ENCODE measurements at places on chromosomes 5 and 9.

GRCh38 chr9:97808972-97809371, 44.1 kb upstream of the FOXE1 start:
- DNase-seq: no peak

DNA sequence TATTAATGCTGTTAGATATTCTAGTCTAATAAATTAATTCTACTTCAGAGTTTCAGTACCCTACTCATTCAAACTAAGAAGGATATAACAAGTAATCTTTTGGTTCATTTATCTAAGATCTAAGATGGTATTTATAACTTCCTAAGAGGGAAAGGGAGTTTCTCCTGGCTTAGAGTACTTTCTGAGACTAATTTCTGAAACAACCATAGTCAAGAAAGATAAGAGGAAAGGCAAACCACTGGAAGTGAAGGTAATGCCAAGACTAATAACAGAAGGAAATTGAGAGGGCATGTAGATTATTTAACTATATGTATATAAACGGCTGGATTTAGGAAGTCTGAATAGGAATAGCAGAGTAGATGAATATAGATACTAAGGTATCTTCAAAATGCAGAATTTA, 112.4 kb upstream of the ACOT12 start:
- DNase-seq: no peak

GRCh38 chr5:149995385-149996204, 4.9 kb downstream of the TIGD6 start:
- DNase-seq: no peak

- no peak for DNase-seq
Measured at GRCh38 chr5:176371621-176372539, 6.6 kb downstream of the ARL10 start.

DNA sequence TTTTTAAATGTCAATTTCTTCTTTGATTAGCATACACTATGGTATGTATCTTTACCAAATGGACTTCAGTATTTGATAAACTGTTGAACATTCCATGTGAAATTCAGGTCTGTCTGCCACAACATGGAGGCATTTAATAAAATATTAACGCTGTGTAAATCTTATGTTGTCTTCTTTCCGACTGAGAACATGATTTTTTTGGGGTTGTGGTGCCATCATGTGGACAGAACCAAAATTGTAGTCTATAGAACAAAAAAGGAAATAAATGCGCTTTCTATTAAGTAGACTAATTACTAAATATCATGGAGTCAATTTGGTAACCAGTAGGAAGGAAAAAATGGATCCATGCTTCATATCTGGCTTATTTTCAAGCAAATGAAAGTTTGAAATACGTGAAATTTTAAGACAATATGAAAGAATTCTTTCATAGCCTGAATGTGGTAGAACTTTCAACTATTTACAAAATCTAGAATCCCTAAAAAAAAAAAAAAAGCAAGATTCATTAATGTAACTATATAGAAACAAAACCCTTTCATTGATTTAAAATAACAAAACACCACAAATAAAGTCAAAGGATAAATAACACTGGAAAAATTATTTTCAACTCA, 2.8 kb upstream of the PLK2 start:
- peak; percentile 49 for DNase-seq

DNA sequence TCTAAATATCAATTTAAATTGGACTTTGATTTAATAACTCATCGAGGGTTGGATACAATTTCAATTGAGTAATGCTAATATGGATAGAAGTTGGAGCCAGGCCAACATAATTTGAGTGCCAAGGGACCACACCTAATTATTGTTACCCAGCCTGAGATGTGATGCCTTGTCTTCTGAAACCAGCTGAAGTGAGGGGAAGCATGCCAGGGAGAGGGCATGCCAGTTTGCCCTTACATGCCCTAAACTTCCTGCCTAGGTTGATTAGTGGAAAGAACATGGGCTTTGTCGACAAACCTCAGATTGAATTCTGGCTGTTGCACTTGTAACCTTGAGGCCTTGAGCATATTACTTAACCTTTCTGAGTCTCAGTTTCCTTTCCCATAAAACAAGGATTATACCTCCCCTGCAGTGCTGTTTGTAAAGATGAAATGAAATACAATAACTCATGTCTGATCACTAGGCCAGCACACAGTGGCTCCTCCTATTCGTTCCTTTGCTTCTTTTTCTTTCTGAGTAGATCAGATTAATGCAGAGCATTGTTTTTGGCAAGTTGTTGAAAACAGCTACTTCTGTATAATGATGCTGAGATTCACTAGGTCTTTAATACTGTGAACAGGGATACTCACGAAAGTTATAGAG, 412.8 kb downstream of the TLE4 start:
- DNase-seq: no peak

DNA sequence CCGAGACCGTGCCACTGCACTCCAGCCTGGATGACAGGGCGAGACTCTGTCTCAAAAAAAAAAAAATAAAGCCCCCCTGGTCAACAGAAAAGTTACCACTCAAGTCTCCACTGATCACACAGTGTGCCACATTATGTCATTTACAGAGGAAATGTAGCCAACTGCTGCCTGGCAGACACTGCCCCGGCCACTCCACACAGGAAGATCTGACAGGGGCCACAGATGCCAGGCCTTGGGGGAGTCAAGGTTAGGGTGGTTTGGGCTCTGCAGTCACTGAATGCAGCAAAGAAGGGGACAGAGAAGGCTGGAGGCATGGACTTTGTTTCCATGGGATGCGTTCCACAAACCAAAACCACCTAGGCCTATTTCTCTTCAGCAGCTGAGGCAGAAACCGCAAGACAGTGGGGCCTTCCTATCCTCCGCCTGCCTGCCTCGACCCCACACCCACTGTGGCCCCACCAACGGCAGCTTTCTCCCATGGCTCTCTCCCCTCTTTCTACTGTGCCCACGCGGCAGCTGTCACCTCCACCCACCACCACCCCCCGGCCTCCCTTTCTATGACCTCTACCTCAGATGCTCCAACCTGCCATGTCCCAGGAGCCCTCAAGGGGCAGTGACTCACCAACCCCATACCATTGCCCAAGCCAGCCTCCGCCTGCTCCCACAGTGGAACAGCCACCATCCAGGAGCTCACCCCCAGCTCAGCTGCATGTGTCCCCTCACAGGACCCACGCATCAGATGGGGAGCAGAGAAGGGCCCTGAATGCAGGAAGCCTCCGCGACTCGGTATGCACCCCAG, 12.4 kb downstream of the IPPK start:
- DNase-seq: no peak

GRCh38 chr5:141003031-141003430, 36.8 kb downstream of the PCDHAC2 start:
- no peak for DNase-seq

DNA sequence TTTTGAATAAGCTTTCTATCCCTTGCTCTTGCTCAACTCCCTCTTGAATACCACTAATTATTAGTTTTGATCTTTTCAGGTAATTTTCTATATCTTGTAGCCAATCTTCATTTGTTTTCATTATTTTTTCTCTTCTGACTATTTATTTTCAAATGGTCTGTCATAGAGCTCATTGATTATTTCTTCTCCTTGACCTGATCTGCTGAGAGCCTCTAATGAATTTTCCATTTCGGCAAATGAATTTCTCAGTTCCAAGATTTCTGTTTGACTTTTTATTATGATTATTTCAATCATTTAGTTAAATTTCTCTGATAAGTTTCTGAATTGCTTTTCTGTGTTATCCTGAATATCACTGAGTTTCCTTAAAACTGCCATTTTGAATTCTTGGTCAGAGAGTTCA, 39.4 kb downstream of the MTRR start:
- no peak for DNase-seq

DNA sequence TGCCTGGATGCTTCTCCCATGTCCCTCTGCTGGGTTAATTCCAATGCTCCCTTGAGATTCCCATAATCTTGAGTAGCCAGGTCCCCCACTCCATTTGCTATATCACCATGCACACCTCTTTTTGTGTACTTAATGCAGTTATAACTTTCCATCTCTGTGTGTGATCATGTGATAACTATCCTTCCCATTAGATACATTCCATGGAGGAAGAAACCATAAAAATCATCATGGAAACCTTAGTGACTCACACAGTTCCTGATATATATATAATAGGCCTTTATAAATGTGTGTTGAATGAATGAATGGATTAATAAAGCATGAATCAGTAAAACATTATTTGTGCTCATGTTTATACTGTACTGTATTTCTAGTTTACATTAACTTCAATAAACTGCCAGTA, 104.6 kb downstream of the PCSK5 start:
- no peak for DNase-seq

- DNase-seq: no peak
Measured at GRCh38 chr5:168736281-168736831, 157.2 kb upstream of the PANK3 start.

GRCh38 chr5:115840873-115841272, 492 bp downstream of the ATG12 start:
- no peak for DNase-seq

DNA sequence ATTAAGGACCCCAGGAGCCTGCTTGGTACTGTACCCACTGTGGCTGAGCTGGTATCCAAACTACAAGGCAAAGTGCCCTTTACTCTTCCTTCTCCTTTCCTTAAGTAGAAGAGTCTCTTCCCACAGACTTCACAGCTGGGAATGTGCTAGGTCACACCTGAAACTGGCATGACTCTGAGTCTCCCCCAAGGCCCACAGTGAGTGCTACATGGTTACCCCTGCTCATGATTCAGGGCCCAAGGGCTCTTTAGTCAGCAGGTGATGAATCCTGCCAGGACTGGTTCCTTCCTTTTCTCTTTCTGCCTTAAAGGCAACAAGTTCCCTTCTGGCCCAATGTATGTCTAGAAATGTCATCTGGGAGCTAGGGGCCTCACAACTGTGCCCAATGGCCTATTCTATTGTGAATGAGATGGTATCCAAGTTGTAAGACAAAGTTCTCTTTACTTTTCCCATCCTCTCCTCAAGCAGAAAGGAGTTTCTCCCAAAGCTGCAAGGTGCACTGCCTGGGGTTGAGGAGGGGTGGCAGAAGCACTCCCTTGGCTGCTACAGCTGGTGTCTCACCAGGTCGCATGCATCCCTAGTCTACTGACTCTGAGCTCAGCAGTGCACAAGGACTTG, 134.4 kb downstream of the TMEM38B start:
- DNase-seq: no peak

- DNase-seq: no peak
Measured at GRCh38 chr5:65961633-65962032, 35.3 kb downstream of the ERBIN start.

- no peak for DNase-seq
Measured at GRCh38 chr9:70011366-70011765, 32.3 kb upstream of the MAMDC2 start.

DNA sequence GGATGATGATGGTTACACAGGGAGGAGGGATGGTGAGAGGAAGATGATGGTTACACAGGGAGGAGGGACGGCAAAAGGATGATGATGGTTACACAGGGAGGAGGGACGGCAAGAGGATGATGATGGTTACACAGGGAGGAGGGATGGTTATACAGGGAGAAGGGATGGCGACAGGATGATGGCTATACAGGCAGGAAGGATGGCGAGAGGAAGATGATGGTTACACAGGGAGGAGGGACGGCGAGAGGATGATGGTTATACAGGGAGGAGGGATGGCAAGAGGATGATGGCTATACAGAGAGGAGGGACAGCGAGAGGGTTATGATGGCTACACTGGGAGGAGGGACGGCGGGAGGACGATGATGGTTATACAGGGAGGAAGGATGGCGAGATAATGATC, 64.1 kb upstream of the FCN1 start:
- no peak for DNase-seq

- peak; percentile 26 for DNase-seq
Measured at GRCh38 chr5:81749561-81750307, 1.2 kb downstream of the SSBP2 start.

- no peak for DNase-seq
Measured at GRCh38 chr5:122400341-122400740, 88.3 kb downstream of the SNCAIP start.

- DNase-seq: no peak
Measured at GRCh38 chr5:13019729-13020128, 924.8 kb downstream of the DNAH5 start.

GRCh38 chr9:109277451-109277850, 43.4 kb downstream of the EPB41L4B start:
- DNase-seq: no peak

GRCh38 chr9:35691334-35691650, 1.6 kb upstream of the TPM2 start:
- no peak for DNase-seq

DNA sequence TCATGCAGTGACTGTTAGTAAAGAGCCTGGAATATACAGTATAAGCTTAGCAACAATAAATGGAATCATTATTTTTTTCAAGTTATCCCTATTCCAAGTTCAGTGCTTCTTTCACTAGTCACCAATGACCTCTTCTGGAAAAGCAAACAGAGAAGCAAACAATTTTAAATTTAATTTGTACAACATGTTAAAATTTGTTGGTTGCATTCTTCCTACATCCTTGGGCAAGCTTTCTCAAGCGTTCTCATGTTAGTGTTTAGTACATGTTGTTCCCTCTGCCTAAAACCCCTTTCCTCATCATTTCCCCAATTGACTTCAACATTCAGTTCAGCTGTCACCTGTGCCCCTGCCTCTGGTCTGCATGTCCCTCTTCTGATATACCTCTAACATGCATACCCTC, 123.4 kb downstream of the SEC61B start:
- no peak for DNase-seq

DNA sequence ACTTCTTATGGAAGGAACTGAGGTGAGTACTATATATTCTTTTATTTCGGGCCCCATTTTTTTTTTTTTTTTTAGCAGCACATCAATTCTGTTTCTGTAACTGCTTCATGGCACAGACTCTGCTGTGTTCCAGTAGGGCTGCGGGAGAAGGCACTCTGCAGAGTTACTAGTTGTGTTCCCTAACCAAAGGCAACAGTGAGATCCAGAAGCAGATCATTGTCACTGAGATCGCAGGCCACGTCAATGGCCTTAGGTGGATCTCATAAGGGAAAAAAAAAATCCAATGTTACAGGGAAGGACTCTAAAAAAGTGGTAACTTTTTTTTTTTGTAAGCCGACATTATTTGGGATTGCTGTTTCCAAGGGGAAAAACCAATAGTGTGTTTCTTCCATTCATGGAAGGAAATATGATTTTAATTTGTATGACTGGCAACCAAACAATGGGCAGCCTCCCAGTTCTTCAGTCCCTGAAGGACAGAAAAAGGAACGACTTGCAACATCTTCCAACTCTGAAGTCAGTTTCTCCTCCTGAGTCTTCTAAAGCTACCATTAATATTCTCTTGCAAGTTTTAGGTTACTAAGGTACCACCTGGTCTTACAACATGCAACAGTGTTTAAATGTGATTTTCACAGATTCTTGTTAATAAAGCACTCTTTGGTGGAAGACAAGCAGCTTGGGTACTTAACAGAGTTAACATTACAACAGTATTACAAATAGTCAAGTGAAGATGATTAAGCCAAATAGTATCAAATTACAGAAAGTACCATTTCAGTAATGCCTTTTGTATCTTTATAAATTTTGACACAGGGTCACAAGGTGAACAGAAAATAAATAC, 52.8 kb downstream of the HABP4 start:
- peak; percentile 73 for DNase-seq

- DNase-seq: no peak
Measured at GRCh38 chr9:68454579-68455334, 85.9 kb downstream of the TMEM252 start.

Measured in hindlimb muscle (tissue), 1 donor.